HT1080 (cell line): ENCODE measurements at places on chromosomes 2 and 18.

DNA sequence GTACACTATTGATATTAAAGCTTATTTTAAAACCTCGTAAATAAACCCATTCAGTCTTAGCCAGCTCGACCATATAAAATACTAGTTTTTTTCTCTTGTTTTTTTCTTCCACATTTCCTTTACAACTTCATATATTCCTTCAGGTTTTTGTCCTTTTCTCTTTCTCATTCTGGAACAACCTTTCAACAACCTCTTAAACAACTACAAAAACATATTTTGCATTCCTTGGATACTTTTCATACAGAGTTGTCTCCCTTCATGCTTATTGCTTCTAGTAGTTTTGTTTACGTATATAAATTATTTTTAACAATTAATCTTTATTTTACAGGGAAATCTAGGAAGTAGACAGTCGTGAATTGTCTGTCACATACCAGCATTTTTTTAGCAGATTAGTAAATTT lies 41.2 kb downstream of the COMMD1 start:
- DNase-seq, result no peak

DNA sequence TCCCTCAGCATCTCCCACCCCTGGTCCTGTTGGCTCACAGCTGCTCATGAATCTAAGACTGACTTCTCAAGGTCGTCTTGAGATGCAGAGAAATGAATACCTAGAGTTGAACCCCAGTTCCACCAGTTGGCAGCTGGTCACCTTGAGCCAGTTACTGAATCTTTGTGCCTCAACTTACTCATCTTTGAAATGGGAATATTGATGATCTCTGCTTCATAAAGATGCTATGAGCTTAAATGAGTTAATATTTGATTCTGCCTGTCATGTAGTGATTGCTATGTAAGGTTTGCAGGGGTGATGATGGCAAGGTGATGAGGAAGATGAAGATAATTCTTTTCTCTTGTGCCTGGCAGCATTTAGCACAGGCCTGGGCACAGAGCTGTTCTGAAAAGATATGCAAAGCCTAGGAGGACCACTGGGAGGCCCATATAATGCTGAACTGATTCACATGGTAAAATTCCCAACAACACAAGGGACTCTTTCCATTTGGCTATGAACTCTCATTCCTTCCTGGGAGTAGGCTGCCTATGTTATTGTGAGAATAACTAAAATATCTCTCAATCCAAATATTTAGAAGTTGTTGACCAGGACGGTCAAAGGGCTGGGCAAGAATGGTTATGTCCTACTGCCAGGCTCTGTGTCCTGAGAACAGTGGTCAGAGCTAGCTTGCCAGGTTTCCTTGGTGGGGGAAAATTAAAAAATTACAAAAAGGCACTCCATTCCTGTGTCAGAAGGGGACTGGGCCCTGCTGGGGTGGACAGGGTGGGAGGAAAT lies 70.9 kb downstream of the APOB start:
- DNase-seq, result no peak

GRCh38 chr18:11037533-11038240 lies 111.7 kb downstream of the PIEZO2 start:
- DNase-seq, result no peak

DNA sequence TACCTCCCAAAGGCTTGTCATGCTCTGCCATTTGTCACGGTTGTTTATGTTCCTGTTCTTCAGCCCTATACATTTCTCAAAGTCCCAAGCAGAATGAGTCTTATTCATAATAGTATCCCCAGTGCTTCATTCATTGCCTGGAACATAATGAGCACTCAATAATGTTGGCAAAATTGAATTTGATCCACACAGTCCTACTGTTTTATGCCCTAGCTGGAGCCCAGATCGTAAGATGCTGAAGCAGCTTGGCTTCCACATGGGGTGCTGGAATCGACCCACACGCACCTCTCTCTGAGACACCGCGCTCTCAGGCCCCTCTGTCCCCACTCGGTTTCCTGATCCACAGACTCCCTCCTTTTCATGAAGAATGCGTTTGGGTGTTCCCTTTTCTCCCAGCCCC lies 245.5 kb downstream of the MYT1L start:
- DNase-seq, result no peak

GRCh38 chr2:219680958-219681693 lies 53.7 kb downstream of the SLC4A3 start:
- DNase-seq, result no peak

- no peak for DNase-seq
Measured at GRCh38 chr2:42769583-42770287, 5.8 kb upstream of the OXER1 start.

GRCh38 chr2:207683879-207684627 lies 27.4 kb upstream of the CCNYL1 start:
- DNase-seq, result peak; percentile 73

DNA sequence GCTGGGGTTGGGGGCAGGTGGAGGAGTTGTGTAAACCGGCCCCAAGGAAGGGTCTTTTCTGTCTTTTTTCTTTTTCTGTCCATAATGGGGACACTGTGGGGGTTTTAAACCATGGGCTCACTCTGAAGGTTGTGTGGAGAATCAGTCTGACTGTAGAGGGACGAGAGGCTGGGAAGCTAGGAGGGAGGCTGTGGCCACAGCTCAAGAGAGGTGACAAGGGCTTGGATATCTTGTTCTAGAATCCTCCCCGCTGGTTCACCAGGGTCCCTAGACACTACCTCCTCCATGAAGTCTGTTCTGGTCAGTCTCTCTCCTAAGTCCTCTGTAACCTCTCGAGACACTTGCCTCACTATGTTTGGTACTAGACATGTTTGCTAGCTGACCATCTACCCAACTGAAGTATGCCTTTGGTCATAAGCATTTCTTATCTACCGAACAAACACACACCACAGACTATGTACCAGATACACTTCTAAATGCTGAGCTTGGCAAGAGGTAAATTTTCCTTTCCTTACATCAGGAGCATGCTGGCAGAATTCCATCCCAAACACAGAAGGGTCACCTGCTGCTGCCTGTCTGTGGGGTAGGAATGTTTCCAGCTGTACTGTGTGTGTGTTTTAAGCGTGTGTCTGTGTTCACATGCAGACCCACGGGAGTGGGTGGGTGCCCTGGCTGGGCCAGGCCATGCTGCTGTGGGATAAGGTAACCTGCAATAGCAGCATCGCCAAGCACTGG lies 69.6 kb upstream of the MGAT4A start:
- no peak for DNase-seq

- no peak for DNase-seq
Measured at GRCh38 chr2:23137166-23137565, 247.8 kb upstream of the KLHL29 start.

GRCh38 chr2:191544461-191545062 lies 133.4 kb upstream of the NABP1 start:
- no peak for DNase-seq

- no peak for DNase-seq
Measured at GRCh38 chr18:75097491-75098225, 111.3 kb downstream of the PTGR3 start.

DNA sequence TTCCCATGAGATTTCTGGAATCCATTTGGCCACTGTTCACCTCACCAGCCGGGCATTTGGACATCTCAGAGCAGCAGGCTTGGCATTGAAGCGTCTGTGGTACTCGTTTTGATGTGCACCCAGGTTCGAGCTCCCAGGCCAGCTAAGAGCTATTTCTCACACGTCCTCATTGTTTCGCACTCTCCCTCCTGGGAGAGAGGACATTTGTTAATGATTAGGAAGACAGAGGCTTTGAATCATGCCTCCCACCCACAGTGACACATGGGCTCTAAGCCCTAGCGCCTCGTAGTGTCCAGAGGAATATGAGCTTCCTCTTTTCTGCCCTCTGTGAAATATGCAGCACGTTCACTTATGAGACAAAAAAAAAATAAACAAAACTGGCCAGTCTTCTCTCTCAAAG lies 361.8 kb downstream of the RND3 start:
- DNase-seq, result no peak

DNA sequence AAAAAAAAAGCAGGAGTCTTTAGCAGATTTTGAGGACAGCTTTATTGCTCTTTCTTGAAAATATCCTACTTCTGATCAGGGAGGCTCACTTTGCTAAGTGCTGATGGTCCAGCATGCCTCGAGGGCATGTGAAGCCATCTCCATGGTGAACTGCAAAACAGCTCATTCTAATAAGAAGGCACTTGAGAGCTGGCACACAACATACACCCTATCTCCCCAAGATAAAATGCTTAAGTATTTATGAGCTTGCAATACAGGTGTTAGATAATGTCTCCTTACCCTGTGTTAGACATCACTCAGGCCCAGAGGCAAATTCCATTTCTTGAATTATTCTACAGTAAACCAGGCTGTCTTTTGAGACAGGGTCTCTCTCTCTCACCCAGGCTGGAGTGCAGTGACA lies 2.7 kb downstream of the ENOSF1 start:
- DNase-seq, result no peak

GRCh38 chr2:18549083-18549482 lies 11.4 kb downstream of the RDH14 start:
- no peak for DNase-seq

DNA sequence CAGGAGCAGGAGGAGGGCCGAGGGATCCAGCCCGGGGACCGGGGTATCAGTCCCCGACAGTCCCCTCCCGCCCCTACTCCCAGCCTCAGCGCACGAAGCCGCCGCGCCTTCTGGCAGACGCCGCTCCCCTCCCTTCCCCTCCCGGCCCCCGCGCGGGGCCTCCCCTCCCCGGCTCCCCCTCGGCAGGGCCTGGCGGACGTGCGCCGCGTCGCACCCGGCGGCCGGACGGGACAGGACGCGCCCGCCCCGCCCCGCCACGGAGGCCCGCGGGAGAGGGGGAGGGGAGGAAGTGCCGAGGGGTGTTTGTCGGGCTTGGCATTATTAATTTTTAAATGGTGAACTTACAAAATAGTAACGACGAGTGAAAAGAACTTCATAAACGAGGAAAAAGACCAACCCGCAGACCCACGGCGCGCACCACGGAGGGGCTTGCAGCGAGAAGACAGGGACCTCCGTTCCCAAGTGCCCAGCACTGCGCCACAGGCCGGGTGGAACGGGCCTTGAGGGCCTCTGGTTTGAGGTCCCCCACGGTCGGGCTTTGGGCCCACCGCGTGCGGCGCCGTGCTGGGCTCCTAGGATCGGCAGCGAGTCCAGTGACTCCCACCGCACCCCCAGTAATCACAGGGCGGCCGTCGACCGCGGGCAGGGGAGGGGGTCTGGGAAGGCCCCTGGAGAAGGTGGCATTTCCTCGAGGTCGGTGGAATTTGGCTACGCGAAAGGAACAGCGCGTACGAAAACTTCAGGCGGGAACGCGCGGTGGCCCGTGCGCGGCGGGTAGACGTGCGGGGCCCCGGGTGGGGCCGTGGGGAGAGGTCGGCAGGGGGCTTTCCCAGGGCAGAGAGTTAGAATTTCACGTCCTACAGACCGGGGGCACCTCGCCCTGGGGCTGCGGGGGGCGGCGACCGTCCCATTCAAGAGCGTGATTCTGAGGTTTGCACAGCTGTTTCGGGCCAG lies 954 bp upstream of the CTDSP1 start:
- no peak for DNase-seq

- no peak for DNase-seq
Measured at GRCh38 chr2:214830794-214831346, 21.4 kb upstream of the BARD1 start.

- DNase-seq, result no peak
Measured at GRCh38 chr18:23306822-23307221, 146.3 kb upstream of the RIOK3 start.

GRCh38 chr2:230723363-230723762 lies 10.7 kb downstream of the CAB39 start:
- DNase-seq, result no peak

- no peak for DNase-seq
Measured at GRCh38 chr2:64720535-64721319, 67.0 kb upstream of the SERTAD2 start.

DNA sequence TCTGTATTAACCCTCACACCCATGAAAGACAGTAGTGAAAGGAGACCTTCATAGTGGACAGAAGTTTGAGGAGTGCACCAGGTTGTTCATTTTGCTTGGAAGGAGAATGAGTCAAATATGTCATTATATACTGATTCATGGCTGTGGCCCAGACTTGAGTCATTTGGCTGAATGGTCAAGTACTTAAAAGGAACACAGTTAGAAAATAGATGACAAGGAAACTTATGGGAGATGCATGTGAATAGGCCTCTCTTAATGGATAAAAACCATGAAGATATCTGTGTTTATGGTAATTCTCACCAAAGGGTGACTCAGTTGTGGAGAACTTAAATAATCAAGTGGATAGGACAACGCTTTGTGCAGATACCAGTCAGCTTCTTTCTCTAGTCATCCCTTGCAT lies 524.7 kb upstream of the CNTNAP5 start:
- DNase-seq, result peak; percentile 68

DNA sequence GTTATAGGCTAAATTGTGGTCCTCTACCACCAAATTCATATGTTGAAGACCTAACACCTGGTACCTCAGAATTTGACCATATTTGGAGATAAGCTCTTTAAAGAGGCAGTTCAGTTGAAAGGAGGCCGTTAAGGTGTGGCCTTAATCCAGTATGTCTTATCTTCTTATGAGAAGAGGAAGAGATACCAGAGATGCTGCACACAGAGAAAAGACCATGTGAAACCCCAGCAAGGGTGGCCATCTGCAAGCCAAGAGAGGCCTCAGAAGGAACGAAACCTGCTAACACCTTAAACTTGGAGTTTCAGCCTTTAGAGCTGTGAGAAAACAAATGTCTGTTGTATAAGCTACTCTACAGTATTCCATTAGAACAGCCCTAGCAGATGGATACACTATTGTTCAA lies 528.1 kb upstream of the DCC start:
- DNase-seq, result no peak

DNA sequence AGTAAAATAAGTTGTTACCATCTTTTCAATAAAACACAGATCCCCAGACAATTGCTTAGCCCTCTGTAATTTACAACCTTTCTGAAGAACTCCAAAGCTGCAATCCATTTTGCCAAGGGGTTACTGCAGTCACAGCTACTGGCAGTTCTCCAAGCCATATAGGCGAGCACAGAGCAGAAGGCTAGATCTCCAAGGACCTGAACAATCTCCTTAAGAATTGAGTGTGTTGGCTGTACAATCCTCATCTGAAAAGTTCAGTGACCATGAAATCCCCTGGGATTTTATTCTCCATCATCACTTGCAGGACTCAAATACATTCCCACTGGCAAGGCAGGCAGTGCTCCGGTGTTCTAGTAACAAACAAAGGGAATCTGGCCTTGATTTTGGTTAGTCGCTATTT lies 103.9 kb upstream of the LRP1B start:
- DNase-seq, result no peak

DNA sequence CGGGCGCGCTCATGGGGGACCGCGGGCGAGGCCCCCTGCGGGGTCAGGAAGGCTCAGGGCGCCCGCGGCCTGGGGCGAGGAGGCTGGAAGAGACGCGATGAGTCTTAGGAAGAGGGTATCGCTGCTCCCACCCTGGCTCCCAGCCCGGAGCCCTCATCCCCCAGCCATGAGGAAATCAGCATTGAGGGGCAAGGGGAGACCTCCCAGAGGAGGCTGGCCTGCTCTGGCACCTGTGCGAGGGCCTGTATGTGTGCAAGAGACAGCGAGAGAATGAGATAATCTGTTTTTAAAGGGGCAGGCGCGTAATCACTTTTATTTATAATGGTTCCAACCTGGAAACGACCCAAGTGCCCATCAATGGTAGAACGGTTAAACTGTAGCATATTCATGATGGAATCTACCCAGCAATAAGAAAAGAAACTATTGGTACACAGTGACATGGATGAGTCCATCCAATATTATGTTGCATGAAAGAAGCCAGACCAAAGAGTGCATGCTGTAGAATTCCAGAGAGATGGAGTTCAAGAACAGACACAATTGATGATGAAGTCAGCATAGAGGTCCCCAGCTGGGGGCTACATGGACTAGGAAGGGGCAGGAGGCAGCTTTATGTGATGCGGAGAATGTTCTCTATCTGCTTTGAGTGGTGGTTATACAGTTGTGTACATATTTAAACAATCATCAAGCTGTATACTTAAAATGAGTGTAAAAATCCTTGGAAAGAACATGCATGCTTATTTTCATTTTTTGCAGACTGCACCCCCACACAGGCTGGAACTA lies 14.4 kb downstream of the FBXO41 start:
- no peak for DNase-seq
